Hematopoietic multipotent progenitor cell treated with erythropoietin and hydrocortisone succinate and interleukin-3 and kit ligand, for 15 days (in vitro differentiated cells): ENCODE measurements at places on chromosomes 16 and 17.

DNA sequence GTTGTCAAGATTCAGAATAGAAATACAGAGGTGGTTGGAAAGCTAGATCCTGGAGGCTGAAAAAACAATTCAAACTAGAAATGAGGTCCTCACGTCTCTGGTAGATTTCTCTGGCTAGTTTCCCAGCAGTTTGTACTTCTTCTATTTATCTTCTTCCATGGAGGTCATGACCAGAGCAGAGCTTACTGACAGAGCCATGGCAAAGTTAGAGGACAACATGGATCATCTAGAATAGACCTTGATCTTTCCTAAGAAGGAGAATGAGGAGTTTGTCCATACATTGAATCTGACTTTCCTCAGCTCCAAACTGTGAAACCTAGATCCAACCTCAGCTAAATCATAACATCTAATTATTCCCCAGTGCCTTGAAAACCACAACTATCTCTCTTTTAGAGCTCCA is 900.8 kb upstream of the GOT2 start:
- no peak for DNase-seq

- DNase-seq: no peak
Measured at GRCh38 chr17:42530952-42531454, 5.0 kb upstream of the NAGLU start.

GRCh38 chr16:59684911-59685310 is 950.8 kb upstream of the GOT2 start:
- no peak for DNase-seq

DNA sequence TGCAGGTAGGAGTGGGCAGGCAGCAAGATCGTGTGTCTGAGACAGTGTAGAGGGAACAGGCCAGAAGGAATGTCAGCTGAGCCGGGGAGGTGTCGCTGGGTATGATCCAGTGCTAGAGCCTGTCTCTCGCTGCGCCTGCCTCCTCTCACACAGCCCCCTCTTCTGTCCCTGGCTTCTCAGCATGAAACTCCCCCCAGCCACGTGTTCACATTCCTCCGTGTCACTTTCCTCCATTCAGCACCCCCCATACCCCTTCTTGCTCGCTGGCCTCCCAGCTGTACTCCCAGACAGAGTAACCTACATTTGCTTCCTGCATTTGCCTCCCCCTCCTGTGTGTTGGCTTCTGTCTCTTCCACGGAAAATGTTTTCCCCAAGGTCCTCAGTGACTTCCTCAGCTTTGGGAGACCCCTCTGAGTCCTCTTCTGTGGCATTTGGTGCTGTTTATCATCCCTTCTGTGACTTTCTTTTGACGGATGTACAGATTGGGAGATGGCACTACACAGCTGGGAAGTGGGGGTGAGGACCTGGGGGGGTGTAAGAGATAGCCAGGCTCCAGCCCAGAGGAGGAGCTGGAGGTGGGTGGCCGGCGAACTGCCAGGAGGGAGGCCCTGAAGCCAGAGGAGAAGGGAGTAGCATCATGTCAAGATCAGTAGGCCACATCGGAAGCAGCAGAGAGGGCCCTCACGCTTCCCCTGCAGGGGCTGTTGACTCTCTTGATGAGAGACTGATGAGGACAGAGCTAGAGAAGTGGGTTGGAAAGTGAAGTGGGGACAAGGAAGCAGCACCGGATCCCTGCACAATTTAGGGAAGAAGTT is 19.2 kb downstream of the SGF29 start:
- no peak for DNase-seq

DNA sequence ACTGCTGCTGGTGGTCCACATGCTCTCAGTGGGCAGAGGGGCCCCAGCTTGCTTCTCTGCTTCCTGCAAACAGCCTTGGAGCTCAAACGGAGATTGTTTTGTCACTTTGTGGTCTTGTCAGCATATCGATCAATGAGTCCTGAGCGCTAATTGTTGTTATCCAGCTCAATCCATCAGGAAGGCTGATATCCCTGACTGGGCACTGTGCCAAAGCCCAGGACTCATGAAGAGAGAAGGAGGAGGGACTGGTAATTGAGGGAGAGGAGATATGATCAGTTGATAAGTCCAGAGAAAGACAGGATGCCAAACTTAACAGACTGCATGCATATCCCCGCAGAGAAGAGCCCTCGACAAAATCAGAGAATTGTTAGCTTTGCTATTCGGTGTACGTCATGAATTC is 58.6 kb upstream of the DNAH9 start:
- DNase-seq: no peak

- DNase-seq: no peak
Measured at GRCh38 chr17:45341533-45342158, 24.8 kb upstream of the MAP3K14 start.

DNA sequence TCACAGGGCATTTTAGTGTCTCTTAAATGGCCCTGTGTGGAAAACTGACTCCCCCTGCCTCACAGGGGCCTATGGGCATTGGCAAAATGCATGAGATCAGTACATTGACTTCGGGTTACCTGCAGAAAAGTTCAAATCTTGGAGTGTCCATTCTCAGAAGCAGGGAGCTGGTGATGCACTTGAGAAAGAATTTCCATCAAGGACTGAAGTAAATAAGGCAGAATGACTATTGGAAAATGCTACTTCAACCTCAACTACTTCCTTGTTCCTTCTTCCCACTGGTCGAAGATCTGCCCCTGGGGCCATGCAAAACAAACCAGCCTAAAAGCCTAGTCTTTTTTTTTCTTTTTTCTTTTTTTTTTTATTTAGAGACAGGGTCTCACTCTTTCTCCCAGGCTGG is 13.8 kb upstream of the GSDMA start:
- no peak for DNase-seq

- no peak for DNase-seq
Measured at GRCh38 chr17:81494626-81495377, 17.8 kb downstream of the ACTG1 start.

DNA sequence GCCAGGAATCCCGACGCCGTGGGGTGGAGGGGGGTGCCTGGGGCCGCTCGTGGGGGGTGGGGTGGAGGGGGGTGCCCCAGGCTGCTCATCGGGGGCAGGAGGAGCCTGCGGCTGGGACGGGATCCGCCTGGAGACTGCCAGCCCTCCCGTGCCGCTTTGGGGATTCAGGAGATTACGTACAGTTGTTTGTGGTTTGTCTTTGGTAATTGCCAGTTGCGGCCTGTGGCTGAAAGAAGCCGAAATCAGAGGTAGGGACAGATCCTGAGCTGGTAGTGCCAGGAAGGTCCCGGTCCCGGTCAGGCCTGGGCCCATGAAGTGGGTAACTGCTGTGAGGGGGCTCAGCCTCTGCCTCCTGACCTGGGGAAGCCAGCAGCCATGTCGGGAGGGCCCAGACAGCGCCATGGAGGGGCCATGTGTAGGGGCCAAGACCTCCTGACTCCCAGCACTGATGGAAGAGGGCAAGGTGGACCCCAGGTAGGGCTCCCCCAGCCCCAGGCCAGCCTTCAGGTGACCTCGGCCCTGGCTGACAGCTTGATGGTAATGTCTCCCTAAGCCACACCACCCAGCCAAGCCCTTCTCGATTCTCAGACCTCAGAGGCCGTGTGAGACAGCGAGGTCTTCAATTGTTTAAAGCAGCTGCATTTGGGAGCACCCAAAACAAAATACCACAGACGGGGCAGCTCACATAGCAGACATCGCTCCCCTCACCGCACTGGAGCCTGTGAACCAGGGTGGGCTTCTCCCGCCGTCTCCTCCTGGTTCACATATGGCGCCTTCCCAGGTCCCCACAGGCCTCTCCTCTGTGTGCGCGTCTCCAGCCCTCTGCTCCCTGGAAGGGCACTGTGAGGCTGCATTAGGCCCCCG is 34.9 kb upstream of the SSTR5 start:
- DNase-seq: no peak

DNA sequence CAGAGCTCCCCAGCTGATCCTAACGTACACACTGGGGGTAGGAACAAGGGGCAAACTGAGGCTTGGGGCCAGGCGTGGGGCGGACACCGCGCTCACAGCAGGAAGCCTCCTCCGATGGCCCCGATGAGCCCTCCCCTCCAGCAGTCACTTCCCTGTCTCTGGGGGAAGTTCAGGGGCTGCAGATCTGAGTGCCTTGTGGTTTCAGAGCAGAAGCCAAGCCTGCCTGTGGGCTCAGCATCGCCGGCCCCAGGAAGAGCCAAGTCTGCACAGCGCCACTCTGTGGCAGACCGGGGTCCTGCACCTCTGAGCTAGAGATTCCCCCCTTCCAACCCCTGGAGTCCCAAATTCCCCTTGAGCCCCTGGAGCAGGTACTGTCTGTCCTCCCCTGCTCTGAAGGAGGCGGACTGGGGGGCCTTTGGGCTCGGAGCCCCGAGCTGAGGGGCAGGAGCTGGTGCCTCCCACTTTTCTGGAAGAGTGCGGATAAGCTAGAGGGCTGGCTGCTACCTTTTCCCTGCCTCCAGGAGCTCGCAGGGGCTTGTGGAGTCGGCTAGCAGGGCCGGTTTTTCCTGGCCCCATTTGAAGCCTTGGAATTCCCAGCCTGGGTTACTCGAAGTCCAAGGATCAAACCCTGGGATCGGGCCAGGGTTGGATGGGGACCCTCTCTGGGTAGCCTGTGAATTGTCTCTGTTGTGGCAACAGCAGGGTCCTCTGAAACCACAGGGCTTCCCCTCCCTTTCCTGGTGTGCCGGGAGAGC is 2.9 kb downstream of the GSE1 start:
- peak; percentile 81 for DNase-seq

- DNase-seq: no peak
Measured at GRCh38 chr17:82893779-82894178, 54.0 kb upstream of the ZNF750 start.

DNA sequence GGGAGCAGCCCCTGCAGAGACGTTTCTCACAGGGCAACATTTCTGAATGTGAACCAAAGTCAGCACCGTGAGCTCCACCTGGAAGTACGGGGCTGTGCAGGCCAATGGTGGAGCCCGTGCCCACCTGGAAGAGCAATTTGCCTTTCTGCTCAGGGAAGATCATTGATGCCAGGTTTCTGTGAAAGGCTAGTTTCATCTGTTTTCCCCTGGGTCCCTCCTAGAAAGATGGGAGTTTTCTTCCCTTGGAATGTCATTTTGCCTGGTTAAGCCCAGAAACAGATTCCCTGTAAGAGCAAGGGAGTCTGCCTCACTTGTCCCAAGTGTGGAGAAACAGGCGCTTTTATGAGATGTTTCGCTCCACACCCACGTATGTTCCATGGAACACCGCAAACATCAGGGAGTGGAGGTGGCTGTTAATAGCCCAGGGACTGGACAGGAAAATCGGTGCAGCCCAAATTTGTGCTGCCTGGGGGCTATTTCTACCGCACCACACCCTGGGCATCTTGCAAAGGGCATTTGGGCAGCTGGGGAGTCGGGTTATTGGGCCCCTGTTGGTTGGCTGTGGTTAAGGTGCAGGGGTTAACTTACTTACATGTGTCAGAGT is 2.6 kb downstream of the SLC6A4 start:
- no peak for DNase-seq

DNA sequence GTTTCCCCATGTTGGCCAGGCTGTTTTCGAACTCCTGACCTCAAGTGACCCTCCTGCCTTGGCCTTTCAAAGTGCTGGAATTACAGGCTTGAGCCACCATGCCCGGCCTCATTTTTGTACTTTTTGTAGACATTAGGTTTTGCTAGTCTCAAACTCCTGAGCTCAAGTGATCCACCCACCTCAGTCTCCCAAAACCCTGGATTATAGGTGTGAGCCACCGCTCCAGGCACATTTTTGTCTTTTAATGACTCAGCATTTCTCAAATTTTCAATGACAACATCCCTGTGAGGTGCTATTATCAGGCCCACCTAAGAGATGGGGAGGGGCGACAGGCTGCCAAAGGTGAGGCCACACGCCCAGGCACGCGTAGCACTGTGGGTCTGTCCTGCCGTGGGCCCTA is 1.1 kb downstream of the SEPTIN12 start:
- DNase-seq: no peak

- no peak for DNase-seq
Measured at GRCh38 chr17:32110596-32110995, 31.7 kb upstream of the RHOT1 start.

DNA sequence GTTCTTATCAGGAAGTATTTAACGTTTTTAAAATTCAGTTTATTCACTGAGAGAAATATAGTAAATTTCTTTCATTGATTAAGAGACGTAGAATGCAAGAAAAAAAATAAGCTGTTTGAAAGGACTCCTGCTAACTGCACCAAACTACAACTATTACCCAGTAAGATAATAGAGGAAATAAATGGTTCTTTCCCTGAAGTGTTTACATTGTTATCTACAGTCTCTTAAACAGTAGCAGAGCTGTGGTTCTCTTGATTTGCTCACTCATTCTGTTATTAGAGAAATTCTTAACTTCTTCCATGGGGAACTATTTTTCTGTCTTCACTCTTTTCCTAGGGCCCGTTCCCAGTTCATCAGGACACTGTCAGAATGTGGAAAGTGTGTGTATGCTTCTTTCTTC is 973.0 kb downstream of the KCNJ2 start:
- DNase-seq: no peak

DNA sequence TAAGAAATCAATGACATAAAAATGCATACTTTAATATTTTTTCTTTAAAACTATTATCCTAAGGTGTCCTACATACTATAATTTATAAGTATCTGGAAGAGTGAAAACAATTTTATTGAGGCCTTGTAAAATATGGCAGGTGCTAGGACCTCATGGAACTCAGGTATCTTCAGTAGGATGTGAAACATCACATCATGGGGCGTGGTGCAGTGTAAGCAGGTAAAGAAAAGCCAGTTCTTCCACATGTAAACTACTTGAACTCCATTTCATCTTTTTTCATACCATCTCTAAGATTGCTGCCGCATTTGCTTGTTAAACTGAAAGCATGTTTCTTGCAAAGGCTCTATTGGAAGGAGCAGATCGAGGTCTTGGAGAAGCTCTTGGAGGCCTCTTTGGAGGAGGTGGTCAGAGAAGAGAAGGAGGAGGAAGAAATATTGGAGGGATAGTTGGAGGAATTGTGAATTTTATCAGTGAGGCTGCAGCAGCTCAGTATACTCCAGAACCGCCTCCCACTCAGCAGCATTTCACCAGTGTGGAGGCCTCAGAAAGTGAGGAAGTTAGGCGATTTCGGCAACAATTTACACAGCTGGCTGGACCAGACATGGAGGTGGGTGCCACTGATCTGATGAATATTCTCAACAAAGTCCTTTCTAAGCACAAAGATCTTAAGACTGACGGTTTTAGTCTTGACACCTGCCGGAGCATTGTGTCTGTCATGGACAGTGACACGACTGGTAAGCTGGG is at the start of gene CAPNS2:
CAPNS2 (plus strand) TSS at position 253 of the 744 bp plus-strand sequence; CDS start at position 326, 73 bp downstream.
- no peak for DNase-seq

DNA sequence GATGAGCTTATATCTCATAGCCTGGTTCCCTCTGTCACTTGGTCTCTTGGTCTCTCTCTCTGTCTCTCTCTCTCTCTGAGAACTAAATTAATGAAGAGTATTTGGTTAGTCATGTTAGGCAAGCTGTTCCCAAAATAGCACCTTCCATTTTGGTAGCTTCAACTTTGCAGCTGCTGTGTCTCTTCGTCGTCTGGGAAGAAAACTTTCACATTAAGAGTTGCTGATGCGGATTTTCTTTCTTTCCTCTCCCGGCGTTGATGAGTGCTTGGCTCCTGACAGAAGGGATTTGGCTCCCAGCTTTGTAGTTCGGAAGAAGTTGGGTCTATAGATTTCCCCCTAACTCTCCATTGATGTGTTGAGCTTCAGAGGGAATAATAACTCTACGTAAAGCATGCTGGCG is at the start of gene RBFOX1:
RBFOX1 (plus strand) TSS at position 235 of the 400 bp plus-strand sequence.
- DNase-seq: no peak
